ENCODE measurements at places on chromosomes 16 and 17. TPM values are rescaled to one million over a fixed set of nuclear protein-coding genes. Genes with fewer than 3 reads are reported as not detected.

TMEM88 gene
- total RNA-seq: 3.5 TPM

CCL3 gene
- not detected for total RNA-seq

NACA2 gene
- total RNA-seq: not detected

PRR35 gene
- total RNA-seq: not detected

DVL2 gene
- 114 TPM for total RNA-seq

RAD51C gene
- total RNA-seq: 44.6 TPM

KRT222 gene
- total RNA-seq: 2.8 TPM

PER1 gene
- total RNA-seq: 139 TPM

Measured in stomach (tissue), 19 donors.